ENCODE measurements at places on chromosomes 12 and 14. TPM values are rescaled to one million over a fixed set of nuclear protein-coding genes. Genes with fewer than 3 reads are reported as not detected.

Gene ATG101
- 50.5 TPM for total RNA-seq

Gene HOXC10
- not detected for total RNA-seq

Gene TAS2R31
- 0.81 TPM for total RNA-seq

Gene TAS2R13
- 3.1 TPM for total RNA-seq

Gene MDGA2
- 0.61 TPM for total RNA-seq

Gene B4GALNT3
- total RNA-seq = 31.0 TPM

Gene CEP83
- 9.7 TPM for total RNA-seq

DNA sequence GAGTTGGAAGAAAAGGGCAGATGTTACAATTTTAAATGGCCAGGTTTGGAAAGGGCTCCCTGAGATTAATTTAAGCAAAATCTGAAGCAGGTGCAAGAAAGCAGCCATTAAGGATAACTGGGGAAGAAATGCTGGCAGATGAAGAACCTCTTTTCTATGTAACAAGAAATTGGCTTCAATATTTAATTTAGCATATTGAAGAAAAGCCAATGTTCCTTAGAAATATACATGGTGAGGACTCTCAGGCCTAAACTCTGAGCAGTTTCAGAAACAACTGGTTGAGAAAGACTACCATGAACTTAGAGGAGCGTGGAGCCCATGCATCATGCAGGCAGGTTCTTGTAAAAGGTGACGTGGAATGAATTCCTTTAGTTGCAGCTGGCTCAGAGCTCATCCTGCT, 152.8 kb downstream of the LRIG3 start:
- no peak for DNase-seq
- no peak overlapping the region for H3K27ac ChIP-seq
- no peaks in the 10 kb centered on the region for H3K27me3 ChIP-seq

DNA sequence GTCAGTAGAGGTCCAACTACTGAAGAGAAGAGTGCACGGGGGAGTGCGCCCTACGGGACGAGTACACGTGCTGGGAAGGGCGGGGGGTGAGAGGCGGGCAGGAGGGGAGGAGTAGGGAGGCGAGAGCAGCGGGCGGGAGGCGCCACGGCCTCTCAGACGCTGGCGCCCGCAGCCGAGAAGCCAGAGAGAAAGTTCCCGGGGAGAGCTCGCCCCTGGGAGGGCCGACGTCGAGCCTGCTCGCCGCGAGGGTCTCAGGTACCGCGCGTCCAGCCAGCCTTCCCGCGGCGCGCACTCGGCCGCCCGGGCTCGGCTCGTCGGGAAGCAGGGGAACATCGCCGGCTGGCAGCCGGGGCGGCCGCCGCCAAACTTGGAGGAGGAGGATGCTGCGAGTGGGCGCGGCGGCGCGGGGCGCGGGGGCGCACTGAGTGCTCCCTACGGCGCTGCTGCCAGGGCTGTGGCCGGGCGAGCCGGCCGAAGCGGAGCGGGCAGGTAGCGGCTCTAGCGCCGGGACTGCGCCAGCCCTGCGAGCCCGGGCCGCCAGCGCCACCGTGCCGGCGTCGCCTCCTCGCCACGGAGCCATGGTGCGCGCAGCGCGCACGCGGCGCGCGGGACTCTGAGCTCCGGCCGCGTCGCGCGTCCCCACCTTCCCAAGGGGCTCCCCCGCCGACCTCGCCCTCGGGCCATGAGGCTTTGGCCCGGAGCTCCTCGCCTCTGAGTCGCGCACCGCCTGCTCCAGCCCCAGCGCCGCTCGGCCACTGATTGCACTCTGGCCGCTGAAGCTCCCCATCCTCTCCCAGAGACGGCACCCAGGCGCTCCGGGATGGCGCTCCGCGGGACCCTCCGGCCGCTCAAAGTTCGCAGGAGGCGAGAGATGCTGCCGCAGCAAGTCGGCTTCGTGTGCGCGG, at the start of gene SLC24A4:
Gene SLC24A4, plus strand, starts transcription at position 155 of the 905 bp plus-strand sequence. Its CDS starts 666 bp downstream, at position 821.
- no peak within 1 kb of the TSS for H3K27ac ChIP-seq
- peak within 1 kb of the TSS; percentile 54 for H3K4me3 ChIP-seq
- DNase-seq = peak; percentile 88
- H3K4me1 ChIP-seq = peaks cover 21% of the 10 kb centered on the region
- H3K27me3 ChIP-seq = peaks cover 12% of the 10 kb centered on the region

DNA sequence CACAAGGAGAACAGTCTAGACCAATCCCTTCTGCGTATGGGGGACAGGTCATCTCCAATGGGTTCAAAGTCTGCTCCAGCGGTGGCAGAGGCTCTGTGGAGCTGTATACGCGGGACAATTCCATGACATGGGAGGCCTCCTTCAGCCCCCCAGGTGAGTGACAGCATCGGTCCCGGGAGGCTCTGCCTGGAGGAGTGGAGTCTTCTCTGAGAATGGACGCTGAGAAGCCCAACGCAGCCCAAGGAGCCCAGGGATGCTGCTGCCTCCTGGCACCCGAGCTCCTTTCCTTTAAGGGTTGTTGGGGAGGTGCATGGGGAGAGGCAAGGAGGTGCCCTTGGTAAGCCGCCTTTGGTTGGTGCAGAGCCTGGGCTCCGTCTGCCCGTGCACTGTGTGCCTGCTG, 28.2 kb downstream of the ADGRD1 start:
- peaks cover 14% of the 10 kb centered on the region for H3K4me1 ChIP-seq
- no peak for DNase-seq
- no peaks in the 10 kb centered on the region for H3K27me3 ChIP-seq

- H3K27me3 ChIP-seq = no peaks in the 10 kb centered on the region
- DNase-seq = peak; percentile 93
- H3K4me1 ChIP-seq = peaks cover 50% of the 10 kb centered on the region
- H3K27ac ChIP-seq = peak overlapping the region; percentile 72
Measured at GRCh38 chr12:51923506-51924365, 16.4 kb downstream of the ACVRL1 start.

DNA sequence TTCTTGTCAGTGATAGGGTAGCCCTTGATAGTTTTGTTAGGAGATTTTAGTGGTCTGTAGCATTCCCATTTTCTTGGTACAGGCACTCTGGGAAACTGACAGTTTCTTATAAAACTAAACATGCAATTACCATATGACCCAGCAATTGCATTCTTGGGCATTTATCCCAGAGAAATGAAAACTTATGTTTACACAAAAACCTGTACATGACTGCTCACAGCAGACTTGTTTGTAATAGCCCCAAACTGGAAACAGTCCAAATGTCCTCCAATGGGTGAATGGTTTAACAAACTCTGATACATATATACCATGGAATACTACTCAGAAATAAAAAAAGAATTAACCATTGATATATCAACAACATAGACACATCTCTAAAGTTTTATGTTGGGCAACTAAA, 75.5 kb downstream of the BORCS5 start:
- peak overlapping the region; percentile 28 for H3K27ac ChIP-seq
- peaks cover 27% of the 10 kb centered on the region for H3K4me1 ChIP-seq
- no peak overlapping the region for H3K4me3 ChIP-seq
- no peaks in the 10 kb centered on the region for H3K36me3 ChIP-seq

- no peak overlapping the region for H3K27ac ChIP-seq
- no peaks in the 10 kb centered on the region for H3K27me3 ChIP-seq
- no peaks in the 10 kb centered on the region for H3K36me3 ChIP-seq
- no peaks in the 10 kb centered on the region for H3K4me1 ChIP-seq
- H3K4me3 ChIP-seq = no peak overlapping the region
Measured at GRCh38 chr14:57246933-57247657, 21.6 kb downstream of the EXOC5 start.

DNA sequence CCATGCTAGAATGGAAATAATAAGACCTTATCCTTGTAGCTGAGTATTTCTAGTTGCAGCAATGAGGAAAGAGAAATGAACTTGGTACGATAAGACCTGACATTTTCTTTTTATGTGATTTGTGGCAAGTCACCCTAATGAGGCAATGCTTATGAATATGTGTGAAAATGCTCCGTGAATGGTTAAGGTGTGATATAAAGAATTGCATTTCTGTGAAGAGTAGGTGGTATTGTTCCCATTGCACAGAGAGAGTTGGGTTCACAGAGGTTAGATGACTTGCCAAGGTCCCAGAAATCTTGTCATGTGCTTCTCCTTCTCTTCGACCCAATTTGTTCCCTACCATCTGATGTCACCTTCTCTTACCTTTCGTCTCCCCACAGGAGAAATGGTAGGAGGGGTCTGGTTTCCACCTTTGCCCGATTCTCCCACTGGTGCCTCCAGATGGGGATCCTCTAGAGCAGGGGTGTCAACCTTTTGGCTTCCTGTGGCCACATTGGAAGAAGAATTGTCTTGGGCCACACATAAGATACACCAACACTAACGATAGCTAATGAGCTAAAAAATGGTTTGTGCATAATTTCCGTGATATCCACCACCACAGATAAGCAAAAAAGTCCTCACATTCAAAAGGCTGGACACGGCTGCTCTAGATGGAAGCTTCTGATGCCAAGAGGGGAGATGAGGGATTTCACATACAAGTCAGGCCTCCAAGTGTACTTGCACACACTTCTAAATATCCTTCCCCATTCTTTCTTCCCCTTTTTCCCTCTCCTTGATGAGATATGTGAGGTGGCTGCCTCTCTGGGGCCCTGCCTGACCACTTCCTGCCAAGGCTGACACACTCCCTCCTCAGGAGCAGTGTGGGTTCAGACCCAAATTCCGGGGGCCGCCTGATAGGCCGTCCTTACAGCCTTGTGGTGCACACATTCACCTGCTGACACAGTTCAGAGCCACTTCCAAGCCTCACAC, 96.1 kb downstream of the PLXNC1 start:
- H3K4me1 ChIP-seq = no peaks in the 10 kb centered on the region
- H3K27ac ChIP-seq = peak overlapping the region; percentile 68
- H3K36me3 ChIP-seq = peaks cover 18% of the 10 kb centered on the region
- H3K4me3 ChIP-seq = no peak overlapping the region
- DNase-seq = no peak

DNA sequence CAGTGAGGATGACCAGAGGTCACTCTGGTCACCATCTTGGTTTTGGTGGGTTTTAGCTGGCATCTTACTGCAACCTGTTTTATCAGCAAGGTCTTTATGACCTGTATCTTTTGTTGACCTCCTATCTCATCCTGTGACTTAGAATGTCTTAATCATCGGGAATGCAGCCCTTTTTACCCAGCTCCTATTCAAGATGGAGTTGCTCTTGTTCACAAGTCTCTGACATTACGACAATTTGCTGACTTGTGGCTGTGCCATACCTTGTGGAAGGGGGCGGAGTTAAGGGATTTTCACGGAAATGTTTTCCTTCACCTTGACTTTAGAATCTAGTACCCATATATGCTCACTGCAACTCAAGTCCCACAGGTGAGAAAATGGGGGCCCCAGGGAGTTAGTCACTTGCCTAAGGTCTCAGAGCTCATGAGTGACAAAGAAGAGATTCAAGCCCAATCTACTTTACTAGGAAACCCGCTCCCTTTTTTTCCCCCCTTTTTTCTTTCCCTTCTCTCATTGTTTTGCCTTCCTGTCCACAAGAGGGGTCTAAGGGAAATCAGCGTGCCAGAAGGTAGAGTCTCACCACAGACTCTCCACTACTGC, 2.7 kb upstream of the MAP1LC3B2 start:
- no peaks in the 10 kb centered on the region for H3K36me3 ChIP-seq
- no peak overlapping the region for H3K4me3 ChIP-seq
- H3K27me3 ChIP-seq = no peaks in the 10 kb centered on the region
- no peak overlapping the region for H3K27ac ChIP-seq
- no peak for DNase-seq

DNA sequence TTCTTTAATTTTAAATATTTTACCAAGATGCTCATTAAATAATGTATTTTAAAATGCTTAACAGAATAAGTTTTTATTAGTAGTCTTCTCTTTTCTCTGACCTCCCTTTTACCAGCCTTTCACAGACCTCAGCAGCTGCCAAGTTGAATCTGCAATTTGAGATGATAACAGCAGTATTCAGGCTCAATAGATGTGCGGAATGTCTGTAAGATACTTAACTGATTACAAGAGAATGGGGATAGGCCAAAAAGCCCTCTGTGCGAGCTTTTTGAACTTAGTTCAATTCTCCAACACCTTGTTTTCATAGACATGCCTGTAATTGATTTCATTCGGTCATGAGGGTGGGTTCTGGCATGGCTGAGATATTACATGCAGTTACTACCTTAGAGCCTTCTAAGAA, 277.2 kb downstream of the TMTC2 start:
- H3K27ac ChIP-seq = no peak overlapping the region
- no peak for DNase-seq
- no peak overlapping the region for H3K4me3 ChIP-seq
- no peaks in the 10 kb centered on the region for H3K27me3 ChIP-seq
- H3K36me3 ChIP-seq = no peaks in the 10 kb centered on the region

DNA sequence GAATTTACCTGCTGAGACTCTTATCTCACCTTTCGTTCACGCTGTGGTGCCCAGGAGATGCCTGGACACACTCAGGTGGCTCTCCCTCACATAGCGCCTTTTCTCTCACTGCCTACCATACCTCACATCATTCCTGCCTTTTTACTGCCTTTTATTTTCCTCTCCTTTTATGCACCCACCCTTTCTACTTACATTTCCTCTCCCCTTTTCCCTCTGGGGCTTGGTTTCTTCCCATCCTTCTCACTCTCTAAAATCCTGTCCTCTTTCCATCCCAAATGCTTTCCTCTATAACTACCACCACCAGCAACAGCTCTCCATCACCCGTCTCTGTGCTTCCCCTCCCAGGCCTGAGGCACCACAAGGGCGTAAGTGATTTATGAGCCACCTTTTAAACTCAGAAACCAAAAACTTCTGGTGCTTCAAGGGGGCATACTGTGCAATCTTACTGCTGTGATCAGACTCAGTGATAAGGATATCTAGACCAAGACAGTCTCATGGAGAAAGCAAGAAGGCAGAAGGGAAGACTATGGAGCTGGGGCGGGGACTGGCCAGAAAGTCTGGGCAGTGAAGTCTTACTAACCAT, 32.7 kb upstream of the SMUG1 start:
- H3K36me3 ChIP-seq = no peaks in the 10 kb centered on the region
- H3K4me3 ChIP-seq = no peak overlapping the region
- peaks cover 16% of the 10 kb centered on the region for H3K4me1 ChIP-seq
- H3K27me3 ChIP-seq = no peaks in the 10 kb centered on the region
- DNase-seq = no peak

GRCh38 chr14:21317398-21317797, 37.5 kb downstream of the RPGRIP1 start:
- peaks cover 6% of the 10 kb centered on the region for H3K4me1 ChIP-seq
- H3K4me3 ChIP-seq = no peak overlapping the region
- H3K36me3 ChIP-seq = no peaks in the 10 kb centered on the region
- DNase-seq = no peak
- no peaks in the 10 kb centered on the region for H3K27me3 ChIP-seq

DNA sequence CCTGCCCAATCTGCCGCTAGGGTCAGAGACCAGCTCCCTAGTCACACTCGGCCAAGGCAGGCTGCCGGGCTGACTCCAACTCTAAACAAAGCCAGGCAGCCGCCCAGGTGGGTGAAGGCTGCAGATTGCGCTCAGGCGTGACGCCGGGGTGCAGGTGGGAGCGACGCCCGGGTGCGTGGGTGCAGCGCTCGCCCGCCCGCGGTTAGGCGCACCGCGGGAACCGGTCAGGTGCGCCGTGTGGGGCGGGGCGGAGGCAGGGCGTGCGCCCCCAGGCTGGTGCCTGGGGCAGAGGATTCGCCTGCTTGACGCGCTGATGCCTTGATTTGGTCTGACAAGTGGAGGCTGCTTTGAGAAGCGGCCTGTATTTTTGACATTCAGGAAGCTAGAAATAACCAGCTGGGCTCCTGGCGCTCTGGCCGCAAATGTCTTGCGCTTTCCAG, 126.7 kb upstream of the HIF1A start:
- H3K36me3 ChIP-seq = no peaks in the 10 kb centered on the region
- DNase-seq = peak; percentile 53
- peak overlapping the region; percentile 81 for H3K27ac ChIP-seq

Measured in upper lobe of left lung (tissue), 6 donors.